ENCODE measurements at places on chromosomes 3 and 15.

DNA sequence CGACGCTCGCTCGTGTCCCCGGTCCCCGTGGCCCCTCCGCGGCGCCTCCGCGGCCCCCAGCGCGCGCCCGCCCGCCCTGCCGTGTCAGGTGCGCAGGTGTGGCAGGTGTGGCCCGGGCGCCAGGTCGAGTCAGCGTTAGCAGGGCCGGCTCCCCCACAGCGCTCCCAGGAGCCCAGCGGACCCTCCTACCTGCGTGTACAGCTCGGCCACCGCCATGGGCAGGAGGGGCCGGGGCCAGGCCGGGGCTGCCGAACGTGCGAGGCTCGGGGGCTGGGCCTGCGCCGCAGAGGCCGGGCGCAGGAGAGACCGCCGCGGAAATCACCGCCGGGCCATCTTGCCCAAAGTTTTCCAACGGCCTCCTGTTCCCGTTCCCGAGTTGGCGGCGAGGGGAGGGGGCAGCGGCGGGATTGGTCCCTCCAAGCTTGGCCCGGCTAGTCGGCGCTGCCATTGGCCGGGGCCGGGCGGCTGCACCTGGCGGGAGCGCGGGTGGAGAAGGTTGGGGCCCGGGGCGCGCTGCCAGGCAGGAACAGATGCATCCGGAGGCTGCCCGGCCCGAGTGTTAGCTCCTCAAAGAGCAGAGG, at the start of gene MYO5C:
TSS of gene MYO5C (minus strand) at position 384 of the 581 bp plus-strand sequence. CDS start at position 216, 168 bp downstream.
- DNase-seq = no peak

DNA sequence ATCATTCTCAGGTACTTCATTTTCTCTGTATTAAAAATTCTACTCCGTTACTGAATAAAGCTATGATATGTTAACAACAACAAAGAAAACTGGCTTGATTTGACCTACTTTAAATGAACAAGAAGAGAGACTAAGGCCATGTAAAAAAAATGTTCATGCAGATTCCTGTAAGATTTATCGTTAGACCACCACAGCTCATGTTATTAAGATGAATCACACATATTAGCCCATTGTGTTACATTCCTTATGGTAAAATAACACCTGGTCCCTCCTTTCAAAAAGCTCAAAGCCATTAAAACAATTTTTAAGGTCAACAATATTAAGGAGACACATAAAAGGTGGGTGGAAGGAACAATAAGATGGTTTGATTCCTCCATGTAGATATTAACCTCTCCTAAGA, 6.3 kb downstream of the THOC7 start:
- DNase-seq = no peak

- DNase-seq = no peak
Measured at GRCh38 chr15:33729653-33730052, 238.6 kb upstream of the CHRM5 start.

- DNase-seq = no peak
Measured at GRCh38 chr3:64063207-64063982, 40.1 kb upstream of the PSMD6 start.

GRCh38 chr3:105877336-105877910, 8.6 kb upstream of the CBLB start:
- no peak for DNase-seq

GRCh38 chr15:41429003-41429890, 12.4 kb downstream of the RTF1 start:
- DNase-seq = no peak

DNA sequence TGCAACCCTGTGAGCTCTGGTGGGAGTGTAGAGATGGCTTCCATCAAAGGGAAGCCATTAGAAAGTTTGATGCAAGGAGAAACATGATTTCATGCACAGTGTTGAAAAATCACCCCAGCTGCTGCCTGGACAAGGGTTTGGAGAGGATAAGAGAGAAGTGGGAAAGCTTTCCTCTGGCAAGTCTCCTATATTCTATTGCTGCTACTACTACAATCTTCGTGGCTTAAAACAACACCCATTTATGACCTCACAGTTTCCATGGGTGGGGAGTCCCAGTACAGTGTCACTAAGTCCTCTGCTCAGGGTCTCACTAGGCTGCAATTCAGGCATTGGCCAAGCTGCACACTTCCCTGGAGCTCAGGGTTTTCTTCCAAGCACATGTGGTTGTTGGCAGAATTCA, 229.3 kb downstream of the TAFA4 start:
- no peak for DNase-seq
